ENCODE measurements at places on chromosomes 16 and 17.

- DNase-seq, result no peak
These were observed 12.1 kb downstream of the ATP2C2 start for GRCh38 chr16:84380405-84380804.

DNA sequence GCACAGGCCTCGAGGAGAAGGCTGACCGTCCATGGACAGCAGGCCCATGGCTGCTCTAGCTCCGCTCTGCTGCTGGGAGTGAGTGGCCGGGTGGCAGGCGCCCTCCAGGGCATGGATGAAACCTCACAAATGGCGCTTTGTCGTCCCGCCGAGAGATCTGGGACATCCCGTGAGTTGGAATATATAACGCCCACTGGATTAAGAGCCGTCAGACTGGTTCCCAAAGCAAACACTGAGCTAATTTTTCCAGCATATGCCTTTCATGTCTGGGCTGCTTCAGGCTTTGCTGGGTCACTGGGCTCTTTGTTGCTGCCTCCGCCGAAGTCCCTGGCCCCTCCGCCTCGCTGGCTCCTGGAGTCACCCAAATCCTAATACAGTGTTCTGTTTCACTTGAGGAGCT lies 266.3 kb downstream of the FOXL1 start:
- DNase-seq, result no peak

- no peak for DNase-seq
These were observed 23.1 kb upstream of the CDC6 start for GRCh38 chr17:40264458-40265185.

- DNase-seq, result no peak
These were observed 3.7 kb downstream of the ACSF3 start for GRCh38 chr16:89097392-89097772.

DNA sequence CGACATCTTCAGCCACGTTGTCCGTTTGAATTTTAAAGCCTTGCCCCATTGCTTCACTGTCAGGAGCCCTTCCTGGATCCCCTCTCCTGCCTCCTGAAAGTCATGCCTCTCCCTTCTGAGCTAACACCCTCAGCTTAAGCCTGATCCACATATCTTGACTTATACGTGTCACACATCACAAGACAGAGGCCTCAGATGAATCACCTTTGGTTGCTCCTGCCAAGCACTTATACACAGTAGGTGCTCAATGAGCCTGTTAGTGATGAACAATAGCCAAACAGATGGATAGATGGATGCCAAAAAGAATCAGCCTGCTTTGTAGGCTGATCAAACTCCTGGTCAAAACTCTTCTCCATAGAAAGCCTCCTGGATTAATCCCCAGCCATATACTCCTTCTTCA lies 31.8 kb downstream of the PITPNM3 start:
- DNase-seq, result no peak

GRCh38 chr16:78932355-78932943 lies 668.1 kb downstream of the MAF start:
- no peak for DNase-seq

- no peak for DNase-seq
These were observed 139.5 kb downstream of the MSI2 start for GRCh38 chr17:57395721-57396321.

DNA sequence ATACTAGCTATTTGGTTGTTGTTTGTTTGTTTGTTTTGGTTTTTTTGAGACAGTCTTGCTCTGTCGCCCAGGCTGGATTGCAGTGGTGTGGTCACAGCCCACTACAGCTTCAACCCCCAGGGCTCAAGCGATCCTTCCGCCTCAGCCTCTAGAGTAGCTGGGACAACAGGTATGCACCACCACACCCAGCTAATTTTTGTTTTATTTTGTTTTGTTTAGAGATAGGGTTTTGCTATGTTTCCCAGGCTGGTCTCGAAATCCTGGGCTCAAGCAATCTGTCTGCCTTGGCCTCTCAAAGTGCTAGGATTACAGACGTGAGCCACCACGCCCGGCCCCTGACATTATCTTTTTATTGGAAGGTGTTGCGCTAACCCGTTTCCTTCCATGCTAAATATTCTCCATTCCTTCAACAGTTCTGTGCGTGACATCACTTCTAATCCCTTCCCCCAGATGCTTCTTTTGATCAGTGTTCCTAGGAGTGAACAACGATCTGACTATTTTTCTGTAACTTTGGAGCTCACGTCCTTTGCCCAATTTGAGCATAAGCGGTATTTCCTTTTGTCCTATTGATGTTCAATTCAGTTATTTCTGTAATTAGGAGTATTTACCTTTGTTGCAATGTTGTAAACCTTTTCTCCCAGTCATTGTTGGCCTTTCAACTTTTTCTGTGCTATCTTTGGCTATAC lies 30.2 kb upstream of the EMP2 start:
- DNase-seq, result no peak

DNA sequence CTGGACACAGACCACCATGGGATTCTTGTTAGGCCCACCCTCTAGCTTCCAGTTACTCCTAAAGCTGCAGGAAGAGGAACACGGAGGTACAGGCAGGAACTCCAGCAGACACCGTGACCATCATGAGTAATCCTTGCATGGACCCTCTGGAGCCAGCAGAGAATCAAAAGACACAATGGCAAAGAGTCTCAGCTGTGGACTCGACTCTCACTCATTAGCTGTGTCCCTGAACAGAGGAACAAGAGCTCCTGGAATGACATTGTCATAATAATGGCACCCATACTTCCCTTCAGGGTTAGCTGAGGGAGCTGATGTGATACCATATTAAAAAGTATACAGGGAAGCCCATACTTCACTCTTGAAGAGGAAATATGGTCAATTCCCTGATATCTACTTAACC lies 176.3 kb upstream of the ASIC2 start:
- DNase-seq, result no peak

GRCh38 chr16:8885674-8886592 lies 3.8 kb downstream of the LITAFD start:
- no peak for DNase-seq

DNA sequence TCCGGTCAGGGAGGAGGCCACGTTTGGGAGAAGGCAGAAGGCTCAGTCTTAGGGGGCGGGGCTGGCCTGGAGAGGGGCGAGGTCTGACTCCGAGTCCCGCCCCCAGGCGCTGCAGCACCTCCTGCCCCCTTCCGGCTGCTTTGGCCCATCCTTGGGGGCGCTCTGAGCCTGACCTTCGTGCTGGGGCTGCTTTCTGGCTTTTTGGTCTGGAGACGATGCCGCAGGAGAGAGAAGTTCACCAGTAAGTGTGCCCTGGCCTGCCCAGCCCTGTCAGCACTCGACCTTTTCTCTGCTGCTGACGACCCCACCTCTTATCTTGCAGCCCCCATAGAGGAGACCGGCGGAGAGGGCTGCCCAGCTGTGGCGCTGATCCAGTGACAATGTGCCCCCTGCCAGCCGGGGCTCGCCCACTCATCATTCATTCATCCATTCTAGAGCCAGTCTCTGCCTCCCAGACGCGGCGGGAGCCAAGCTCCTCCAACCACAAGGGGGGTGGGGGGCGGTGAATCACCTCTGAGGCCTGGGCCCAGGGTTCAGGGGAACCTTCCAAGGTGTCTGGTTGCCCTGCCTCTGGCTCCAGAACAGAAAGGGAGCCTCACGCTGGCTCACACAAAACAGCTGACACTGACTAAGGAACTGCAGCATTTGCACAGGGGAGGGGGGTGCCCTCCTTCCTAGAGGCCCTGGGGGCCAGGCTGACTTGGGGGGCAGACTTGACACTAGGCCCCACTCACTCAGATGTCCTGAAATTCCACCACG lies 1.5 kb downstream of the TNFRSF12A start:
- peak; percentile 80 for DNase-seq

DNA sequence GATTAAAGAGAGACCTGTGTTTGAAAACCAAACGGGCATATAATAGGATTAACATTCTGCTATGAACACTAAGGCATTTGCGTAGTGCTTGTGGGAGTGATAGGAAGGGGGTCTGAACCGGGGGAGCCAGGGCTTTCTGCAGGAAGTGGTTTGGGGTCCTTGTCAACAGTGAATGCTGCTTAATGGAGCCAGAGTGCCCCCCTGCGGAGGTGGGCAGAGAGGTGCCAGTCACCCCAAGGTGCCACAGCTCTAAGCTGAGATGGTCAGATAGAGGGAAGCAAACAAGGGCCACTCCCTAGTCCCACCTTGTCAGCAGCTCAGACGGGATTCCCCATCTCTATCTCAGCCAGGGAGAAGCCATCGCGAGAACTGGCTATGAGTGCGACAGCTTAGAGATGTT lies 17.7 kb downstream of the NAA60 start:
- DNase-seq, result no peak

DNA sequence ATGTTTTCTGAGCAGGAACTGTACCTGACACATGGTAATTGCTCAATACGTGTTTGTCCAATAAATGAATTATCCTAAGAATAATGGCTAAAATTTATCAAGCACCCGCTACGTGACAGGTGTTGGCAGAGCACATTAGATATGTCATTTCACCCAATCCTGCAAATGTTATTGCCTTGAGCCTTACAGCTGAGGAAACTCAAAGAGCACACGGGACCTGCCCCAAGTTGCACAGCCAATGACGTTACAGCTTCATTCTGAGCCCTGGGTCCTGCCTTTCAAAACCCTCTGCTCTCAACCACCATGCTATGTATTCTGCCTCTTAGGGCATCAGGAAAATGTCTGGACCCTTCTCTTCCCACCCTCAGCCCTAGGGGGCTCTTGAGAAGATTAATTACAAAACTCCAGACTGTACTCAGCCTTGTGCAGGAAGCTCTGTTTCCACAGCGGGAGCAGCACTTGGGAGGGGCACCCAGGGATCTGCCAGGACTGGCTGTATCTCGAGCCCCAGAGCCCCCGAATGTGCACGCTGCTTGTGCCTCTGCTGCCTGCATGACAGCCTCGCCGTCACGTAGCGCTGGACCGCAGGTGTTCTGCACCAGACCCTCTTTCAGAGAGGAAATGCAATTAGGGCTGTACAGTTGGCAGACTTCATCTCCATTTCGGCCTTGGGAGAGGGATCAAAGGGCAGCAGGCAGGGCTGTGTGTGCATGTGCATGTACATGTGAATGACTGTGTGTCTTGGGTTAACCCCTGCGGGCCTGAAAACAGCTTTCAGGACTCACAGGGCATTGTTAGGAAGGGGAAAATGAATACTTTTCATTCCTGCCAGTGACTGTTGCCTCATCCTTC lies 71.6 kb downstream of the GPR139 start:
- DNase-seq, result no peak

DNA sequence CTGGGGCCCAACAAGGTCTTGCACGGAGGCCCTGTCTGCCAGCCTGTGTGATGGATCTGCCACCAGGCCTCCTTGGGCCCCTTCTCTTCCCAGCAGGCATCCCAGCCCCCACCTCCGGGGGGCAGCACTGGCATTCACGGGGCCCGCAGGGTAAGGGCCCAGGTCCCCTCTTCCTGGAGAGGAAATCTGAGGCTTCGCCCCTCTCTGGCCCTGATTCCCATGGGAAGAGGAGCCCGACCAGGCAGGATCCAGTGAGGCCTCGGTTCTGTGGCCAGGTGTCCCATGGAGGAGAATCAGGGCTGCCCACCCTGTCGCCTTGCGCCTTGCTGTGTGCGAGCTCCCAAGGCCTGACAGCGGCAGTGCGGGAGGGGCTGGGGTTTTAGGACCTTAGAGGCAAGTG lies 48.4 kb downstream of the PDPK1 start:
- DNase-seq, result no peak

- no peak for DNase-seq
These were observed 3.3 kb downstream of the CCL15 start for GRCh38 chr17:35998018-35998545.

- no peak for DNase-seq
These were observed 9.1 kb downstream of the SLC16A3 start for GRCh38 chr17:82237746-82238471.

DNA sequence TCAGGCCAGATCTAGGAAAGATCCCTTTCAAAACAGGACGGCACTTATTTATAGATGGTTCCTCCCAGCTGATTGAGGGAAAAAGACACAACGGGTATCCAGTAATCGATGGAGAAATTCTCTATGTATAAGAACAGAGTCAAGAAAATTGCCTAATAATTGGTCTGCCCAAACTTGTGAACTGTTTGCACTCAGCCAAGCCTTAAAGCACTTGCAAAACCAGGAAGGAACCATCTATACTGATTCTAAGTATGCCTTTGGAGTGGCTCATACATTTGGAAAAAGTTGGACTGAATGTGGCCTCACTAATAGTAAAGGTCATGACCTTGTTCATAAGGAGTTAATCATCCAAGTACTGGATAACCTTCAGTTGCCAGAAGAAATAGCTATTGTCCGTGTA lies 5.9 kb downstream of the HPR start:
- no peak for DNase-seq

DNA sequence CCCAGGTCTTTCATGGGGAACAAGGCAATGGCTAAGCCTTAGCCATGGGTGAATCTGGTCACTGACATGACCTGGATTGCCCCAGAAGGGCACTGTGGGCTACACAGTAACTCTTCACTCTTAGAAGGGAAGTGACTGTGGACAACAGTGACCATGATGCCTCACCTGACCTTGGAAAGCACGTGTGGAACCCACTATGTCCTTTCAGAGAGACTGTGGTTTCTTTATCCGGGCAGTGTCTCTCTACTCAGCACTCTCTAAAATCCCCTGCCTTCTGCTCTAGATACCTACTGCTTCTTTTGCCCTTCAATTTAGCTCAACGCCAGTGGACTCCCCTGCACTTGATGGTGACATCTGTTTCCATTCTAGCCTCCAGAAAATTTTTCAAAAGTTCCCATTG lies 66.1 kb upstream of the ANKFN1 start:
- DNase-seq, result no peak

GRCh38 chr17:75755990-75756389 lies 9.0 kb downstream of the GALK1 start:
- DNase-seq, result no peak

DNA sequence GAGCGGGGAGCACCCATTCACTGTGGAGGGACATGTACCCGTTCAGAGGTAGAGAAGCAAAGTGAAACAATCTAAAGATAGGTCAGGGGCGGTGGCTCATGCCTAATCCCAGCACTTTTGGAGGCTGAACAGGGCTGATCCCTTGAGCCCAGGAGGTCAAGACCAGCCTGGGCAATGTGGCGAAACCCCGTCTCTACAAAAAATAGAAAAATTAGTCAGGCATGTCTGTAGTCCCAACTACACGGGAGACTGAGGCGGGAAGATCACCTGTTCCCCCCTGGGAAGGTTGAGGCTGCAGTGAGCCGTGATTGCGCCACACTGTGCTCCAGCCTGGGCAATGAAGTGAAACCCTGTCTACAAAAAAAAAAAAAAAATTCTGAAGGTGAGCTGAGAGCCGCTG lies 21.7 kb downstream of the MYL4 start:
- no peak for DNase-seq

- DNase-seq, result no peak
These were observed 7.2 kb upstream of the USP10 start for GRCh38 chr16:84692451-84693214.

DNA sequence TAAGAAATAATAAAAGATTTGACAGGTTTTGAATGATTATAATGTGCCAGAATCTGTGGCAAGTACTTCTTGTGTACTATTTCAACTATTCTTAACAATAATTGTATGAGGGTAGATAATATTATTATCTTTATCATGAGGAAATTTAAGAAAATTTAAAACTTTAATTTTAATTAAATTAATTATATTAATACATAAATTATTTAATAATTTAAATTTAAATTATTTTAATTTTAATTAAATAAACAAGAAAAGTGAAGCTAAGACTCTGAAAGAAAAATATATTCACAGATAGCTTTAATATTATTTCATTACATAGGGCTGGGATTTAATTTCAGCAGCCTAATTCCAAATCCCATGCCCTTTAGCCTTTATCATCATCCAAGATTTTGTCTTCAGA lies 31.4 kb upstream of the NETO2 start:
- DNase-seq, result no peak

Data from right atrium auricular region (tissue), 2 donors.